ENCODE measurements at places on chromosomes 1 and 21.

DNA sequence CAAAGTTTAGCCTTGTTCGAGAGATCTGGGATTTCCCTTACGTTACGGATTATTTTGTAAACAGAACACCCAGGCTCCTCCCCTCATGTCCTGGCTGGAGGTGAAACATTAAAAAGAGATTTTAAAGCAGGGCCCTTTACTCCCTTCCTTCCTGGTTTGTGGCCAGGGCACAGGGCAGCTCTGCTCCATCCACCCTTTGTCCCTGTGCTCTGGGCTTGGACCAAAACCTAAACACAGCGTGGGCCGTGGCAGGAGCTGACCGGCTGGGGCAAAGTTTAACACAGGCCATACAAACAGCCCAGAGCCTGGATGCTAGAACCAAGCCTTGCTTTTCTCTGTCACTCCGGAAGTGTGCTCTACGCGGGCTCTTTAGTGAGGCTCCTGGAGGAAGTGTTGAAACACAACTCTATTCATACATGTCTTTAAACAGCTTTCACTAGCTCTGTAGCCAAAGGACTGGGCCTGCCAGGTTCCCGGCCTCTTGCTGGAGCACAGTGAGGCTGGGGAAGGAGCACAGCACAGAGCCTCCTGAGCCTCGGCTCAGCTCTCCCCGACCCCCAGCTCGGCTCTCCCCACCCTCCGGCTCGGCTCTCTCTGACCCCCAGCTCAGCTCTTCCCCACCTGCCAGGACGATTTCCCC lies 84.7 kb downstream of the PDE9A start:
- H3K4me1 ChIP-seq = peaks cover 20% of the 10 kb centered on the region
- H3K36me3 ChIP-seq = no peaks in the 10 kb centered on the region
- H3K27me3 ChIP-seq = no peaks in the 10 kb centered on the region
- no peak for DNase-seq
- H3K4me3 ChIP-seq = peak overlapping the region; percentile 74

- DNase-seq = no peak
- H3K4me3 ChIP-seq = no peak overlapping the region
- no peak overlapping the region for H3K27ac ChIP-seq
Observed at GRCh38 chr1:66475940-66476339, 58.0 kb upstream of the SGIP1 start.

DNA sequence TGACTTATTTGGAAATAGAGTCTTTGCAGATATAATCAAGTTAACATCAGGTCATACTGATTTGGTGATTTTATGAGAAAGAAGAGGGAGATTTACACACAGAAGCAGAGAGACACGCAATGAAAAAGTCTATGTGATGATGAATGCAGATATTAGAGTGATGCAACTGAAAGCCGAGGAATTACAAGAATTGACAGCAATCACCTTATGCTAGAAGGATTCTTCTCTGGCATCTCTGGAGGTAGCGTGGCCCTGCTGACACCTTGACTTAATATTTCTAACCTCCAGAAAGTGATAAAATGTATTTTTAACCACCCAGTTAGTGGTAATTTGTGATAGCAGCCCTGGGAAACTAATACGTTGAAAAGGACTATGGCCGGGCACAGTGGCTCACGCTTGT lies 14.2 kb upstream of the CFH start:
- no peak overlapping the region for H3K4me3 ChIP-seq
- peaks cover 26% of the 10 kb centered on the region for H3K27me3 ChIP-seq
- H3K27ac ChIP-seq = no peak overlapping the region
- no peak for DNase-seq

GRCh38 chr1:163085904-163086268 lies 16.7 kb downstream of the RGS4 start:
- H3K4me1 ChIP-seq = no peaks in the 10 kb centered on the region
- H3K27ac ChIP-seq = no peak overlapping the region
- DNase-seq = no peak
- H3K4me3 ChIP-seq = no peak overlapping the region
- no peaks in the 10 kb centered on the region for H3K27me3 ChIP-seq

- H3K27ac ChIP-seq = no peak overlapping the region
- peaks cover 27% of the 10 kb centered on the region for H3K27me3 ChIP-seq
- H3K4me1 ChIP-seq = peaks cover 3% of the 10 kb centered on the region
- no peak for DNase-seq
Observed at GRCh38 chr1:10751561-10752085, 44.8 kb downstream of the CASZ1 start.

GRCh38 chr1:84006591-84006990 lies 7.7 kb upstream of the TTLL7 start:
- no peak overlapping the region for H3K4me3 ChIP-seq
- peaks cover 53% of the 10 kb centered on the region for H3K27me3 ChIP-seq

GRCh38 chr1:21264898-21265297 lies 25.4 kb downstream of the ECE1 start:
- peaks cover 22% of the 10 kb centered on the region for H3K36me3 ChIP-seq
- no peaks in the 10 kb centered on the region for H3K27me3 ChIP-seq
- no peak for DNase-seq
- H3K27ac ChIP-seq = no peak overlapping the region

- H3K27me3 ChIP-seq = peaks cover 38% of the 10 kb centered on the region
- no peak for DNase-seq
- no peaks in the 10 kb centered on the region for H3K4me1 ChIP-seq
- H3K27ac ChIP-seq = no peak overlapping the region
- H3K36me3 ChIP-seq = no peaks in the 10 kb centered on the region
Observed at GRCh38 chr1:154519591-154519991, 17.4 kb upstream of the SHE start.

DNA sequence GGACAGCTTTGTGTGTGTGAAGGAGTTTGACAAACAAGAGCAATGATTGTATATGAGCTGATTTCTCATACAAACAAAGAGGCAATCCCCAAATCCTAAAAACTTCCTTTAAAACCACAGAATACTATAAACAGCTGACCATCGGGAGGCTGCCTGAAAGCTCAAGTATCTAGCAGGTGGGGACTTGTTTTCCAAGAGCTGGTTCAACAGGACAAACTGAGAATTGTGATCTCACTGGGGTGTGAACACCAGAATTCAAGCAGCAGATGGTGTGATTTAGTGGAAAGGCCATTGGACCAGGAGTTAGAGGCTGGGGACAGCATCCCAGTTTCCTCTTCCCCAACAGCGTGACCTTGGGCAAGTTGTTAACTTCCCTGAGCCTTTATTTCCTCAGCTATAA lies 13.9 kb downstream of the LMX1A start:
- no peak overlapping the region for H3K4me3 ChIP-seq
- no peak overlapping the region for H3K27ac ChIP-seq
- H3K4me1 ChIP-seq = no peaks in the 10 kb centered on the region
- H3K36me3 ChIP-seq = no peaks in the 10 kb centered on the region

GRCh38 chr1:10694633-10695627 lies 101.5 kb downstream of the CASZ1 start:
- H3K4me1 ChIP-seq = peaks cover 20% of the 10 kb centered on the region
- peak overlapping the region; percentile 82 for H3K27ac ChIP-seq
- H3K4me3 ChIP-seq = peak overlapping the region; percentile 95
- H3K36me3 ChIP-seq = peaks cover 21% of the 10 kb centered on the region
- H3K27me3 ChIP-seq = no peaks in the 10 kb centered on the region

- no peaks in the 10 kb centered on the region for H3K4me1 ChIP-seq
- H3K27me3 ChIP-seq = no peaks in the 10 kb centered on the region
- no peak overlapping the region for H3K4me3 ChIP-seq
- no peak overlapping the region for H3K27ac ChIP-seq
Observed at GRCh38 chr1:164885311-164885710, 326.3 kb downstream of the PBX1 start.

DNA sequence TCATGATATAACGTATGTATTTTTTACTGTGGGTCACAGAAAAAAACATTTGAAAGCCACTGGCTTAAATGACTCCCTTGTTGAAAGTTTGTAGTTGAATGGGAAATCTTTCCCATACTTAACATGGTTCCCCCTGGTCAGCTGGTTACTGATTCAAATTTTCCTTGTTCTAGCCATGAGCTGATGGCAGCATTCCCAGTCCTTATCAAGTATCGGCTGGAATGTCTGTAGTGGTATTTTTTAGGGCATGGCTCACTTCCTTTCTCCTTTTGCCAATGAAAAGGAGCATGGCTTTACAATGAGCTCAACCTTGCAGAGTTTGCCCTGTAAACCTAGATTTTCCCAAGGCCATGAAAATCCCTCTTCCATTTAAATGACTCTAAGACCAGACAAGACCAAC lies 55.7 kb downstream of the GIPC2 start:
- H3K27ac ChIP-seq = no peak overlapping the region
- no peaks in the 10 kb centered on the region for H3K36me3 ChIP-seq
- peaks cover 11% of the 10 kb centered on the region for H3K27me3 ChIP-seq
- no peak overlapping the region for H3K4me3 ChIP-seq
- H3K4me1 ChIP-seq = no peaks in the 10 kb centered on the region

Measured in effector memory CD8-positive, alpha-beta T cell (primary cell).